ENCODE measurements at places on chromosomes 6 and 20.

GRCh38 chr6:15230827-15231226 lies 15.0 kb upstream of the JARID2 start:
- DNase-seq = no peak

DNA sequence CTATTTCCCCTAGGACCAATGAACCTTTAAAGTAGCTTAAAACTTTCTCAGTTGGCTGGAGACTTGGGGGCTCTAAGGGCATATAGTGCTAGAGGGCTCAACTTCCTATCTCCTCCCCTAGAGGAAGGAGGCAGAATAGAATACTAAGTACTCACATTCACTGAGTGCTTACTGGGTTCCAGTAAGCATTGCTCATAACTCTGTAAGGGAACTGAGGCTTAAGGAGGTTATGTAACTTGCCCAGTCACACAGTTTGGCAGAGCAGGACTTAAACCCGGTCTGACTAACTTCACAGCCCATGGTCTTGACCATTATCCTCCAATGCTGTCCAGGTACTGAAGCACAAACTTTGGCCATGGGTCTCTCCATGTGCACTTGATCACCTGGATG lies 12.5 kb downstream of the SESN1 start:
- DNase-seq = peak; percentile 81

DNA sequence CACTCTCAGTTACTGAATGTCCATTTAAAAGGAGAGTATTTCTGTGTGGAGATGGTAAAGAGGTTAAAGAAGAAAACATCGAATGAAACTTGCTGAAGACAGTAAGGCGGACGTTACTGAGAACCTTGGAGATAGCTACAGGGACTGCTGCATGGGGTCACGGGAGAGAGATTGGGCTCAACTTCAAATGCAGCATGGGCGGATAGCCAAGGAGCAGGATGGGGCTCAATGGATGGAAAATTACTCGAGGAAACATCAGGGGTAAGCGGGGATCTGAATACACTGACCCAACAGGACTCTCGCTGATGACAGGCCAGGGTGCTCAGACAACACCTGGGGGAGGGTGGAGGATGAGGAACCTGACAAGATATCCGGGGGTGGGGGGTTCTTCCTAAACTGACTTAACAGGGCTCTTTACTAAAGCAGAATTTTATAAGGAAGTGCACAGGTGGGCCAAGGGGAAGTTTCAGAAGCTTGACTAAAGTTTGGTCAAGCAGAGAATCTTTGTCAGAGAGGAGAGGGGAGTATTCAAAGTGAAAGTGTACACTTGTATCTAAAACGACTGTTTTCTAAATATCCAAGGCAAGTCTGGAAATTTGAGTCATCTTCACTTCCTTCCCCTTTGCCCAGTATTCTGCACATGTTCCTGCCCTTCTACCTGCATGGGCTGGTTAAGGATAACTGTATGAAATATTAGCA lies 22.8 kb downstream of the ECT2L start:
- no peak for DNase-seq

GRCh38 chr6:47180633-47181032 lies 129.1 kb downstream of the TNFRSF21 start:
- peak; percentile 90 for DNase-seq

DNA sequence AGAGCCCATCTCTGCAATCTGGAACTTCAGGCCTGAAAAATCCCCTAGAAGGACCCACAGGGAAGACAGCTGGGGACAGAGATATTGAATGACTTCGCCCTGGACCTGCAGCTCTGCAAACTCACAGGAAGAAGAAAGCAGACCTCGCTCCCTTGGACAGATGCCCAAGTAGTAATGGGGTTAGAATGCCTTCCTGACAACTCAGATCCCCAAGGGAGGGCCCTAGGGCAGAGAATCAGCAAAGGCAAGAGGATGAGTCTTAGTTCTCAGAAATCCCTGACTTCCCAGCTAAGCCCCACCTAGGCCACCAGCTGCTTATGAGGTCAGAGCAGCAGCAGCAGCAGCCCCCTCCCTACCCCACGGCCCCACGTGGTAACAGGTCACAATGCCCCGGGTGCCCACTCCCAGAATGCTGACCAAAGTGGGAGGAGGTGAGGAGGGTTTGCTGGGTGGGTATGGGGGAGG lies at the start of gene C20orf141:
TSS of gene C20orf141 (plus strand) at position 401 of the 465 bp plus-strand sequence. CDS start 198 bp downstream, outside the sequence.
- peak; percentile 100 for DNase-seq

DNA sequence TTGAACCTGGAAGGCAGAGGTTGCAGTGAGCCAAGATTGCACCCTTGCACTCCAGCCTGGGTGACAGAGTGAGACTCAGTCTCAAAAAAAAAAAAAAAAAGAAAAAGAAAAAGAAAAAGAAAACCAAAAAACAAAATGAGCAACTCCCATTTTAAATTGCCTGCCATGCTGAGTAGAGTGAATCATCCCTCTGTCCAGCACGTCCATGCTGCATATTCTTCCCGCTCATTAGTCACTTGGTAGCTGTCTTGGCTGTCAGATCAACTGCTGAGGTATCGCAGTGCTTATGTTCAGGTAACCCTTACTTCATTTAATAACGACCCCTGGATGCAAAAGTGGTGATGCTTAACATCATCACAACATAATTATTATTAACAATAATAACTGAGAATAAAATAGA lies 72.6 kb upstream of the RNF24 start:
- peak; percentile 60 for DNase-seq

GRCh38 chr6:148516617-148517016 lies 174.0 kb downstream of the SASH1 start:
- DNase-seq = no peak

GRCh38 chr20:23397961-23398360 lies 23.3 kb downstream of the NAPB start:
- DNase-seq = peak; percentile 62

GRCh38 chr6:89357390-89357789 lies 4.9 kb upstream of the UBE2J1 start:
- DNase-seq = no peak

Measured in fibroblast of mammary gland (primary cell).